ENCODE measurements at places on chromosomes 16 and 17. TPM values are rescaled to one million over a fixed set of nuclear protein-coding genes. Genes with fewer than 3 reads are reported as not detected.
A peak's percentile ranks its signal among the peaks of the same experiment; 100 is the strongest.

Gene KRTAP4-5
- total RNA-seq, result not detected

DNA sequence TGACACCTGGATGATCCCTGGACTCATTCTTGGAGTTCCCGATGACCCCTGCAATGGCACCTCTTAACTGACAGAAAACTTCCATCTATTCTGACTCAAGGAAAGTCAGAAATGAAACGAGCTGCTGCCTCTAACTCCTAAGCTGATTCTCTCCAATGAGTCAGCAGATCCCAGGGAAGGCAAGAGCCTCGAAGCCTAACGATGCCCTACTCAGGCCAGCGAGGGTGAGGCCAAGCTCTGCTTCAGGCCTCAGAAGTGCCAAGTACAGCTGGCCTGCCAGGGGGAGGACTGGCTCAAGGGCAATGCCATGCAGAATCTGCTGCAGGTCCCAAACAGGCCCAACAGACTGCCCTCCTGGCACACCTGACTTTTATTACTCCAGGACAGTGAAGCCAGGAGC lies 36.3 kb downstream of the PLXDC1 start:
- no peak for DNase-seq

DNA sequence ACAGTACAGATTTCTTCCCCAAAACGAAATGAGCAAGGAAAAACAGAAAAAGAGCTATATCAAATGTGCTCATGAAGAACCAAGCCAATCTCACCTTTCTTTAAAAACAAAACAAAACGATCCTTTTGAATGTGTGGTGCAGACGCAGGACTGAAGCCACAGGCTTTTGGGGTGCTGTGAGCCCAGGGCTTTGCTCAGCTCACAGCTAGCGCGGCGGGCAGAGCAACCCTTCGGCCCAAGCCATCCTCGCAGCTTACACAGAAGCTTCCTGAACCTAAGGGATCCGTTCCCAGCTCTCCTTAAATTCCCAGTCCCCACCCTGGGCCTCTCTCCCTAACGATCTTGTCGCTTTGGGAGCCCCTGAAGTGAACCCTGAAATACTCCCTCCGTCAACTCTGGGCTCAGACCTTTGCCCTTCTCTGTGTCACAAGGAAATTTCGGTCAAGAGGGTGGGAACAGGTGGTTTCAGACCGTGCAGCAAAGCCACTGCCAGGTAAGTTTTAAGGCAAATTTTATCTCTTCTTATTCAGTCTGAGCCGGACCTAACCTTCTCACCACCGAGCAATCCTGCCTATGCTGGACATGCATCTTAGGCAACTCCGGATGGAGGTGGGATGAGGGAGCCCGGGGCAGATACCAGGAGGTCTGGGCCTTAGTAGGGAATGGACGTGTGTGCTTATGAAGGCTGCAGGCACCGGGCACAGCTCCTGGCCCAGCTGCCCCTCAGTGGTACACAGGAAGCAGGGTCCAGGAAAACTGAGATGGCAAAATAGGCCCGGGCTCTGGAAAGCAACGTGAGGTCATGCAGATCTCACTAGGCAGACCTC lies 52.0 kb downstream of the COTL1 start:
- no peak for DNase-seq

GRCh38 chr17:55072898-55073297 lies 104.3 kb downstream of the STXBP4 start:
- DNase-seq, result no peak

DNA sequence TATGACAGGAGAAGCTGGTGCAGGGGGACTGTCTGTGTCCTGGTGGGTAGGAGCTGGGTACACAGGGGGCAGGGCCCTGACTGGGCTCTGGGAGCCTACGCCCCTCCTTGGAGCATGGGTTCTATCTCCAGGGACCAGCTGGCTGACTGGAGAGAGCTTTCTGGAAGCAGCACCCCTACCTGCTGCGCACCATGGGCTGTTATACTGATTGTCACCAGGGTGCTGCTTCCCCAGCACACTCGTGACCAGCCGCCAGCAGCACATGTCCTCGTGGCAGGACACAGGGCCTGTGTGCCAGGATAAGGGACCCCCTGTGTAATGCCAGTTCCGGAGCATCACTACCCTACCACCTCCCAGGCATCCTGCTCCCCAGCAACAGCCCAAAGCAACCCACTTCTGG lies 106.0 kb downstream of the AMFR start:
- no peak for DNase-seq

- no peak for DNase-seq
Observed at GRCh38 chr17:64418506-64419339, 28.1 kb upstream of the PECAM1 start.

DNA sequence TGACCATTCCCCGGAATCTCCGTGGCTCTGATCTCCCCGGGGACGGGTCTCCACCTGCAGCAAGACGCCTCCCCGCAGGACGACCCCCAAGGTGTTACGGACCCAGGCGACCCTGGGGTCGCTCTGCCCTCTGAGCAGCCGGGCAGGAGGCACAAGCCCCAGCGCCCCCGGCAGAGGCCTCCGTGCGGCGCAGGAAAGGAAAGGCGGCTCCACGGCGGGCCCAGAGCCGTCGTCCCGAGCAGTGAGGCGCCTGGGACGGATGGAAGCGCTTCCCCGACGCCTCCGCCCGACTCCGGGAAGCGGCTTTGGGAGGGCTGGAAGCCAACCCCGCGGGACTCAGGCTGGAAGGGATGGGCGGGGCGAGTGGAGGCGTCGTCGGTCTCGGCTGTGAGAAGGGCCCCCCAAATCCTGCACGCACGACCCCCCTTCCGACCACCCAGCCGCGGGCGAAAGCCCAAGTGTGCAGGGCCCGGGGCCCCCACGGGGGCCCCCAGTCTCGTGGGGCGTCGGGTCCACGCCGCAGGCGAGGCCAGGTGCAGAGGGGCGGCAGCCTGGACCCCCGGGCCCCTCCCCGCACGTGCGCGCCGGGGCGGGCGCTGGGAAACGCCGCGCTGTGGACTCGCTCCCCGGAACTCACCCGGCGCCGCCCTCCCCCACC lies 32.7 kb upstream of the RPH3AL start:
- no peak for DNase-seq

DNA sequence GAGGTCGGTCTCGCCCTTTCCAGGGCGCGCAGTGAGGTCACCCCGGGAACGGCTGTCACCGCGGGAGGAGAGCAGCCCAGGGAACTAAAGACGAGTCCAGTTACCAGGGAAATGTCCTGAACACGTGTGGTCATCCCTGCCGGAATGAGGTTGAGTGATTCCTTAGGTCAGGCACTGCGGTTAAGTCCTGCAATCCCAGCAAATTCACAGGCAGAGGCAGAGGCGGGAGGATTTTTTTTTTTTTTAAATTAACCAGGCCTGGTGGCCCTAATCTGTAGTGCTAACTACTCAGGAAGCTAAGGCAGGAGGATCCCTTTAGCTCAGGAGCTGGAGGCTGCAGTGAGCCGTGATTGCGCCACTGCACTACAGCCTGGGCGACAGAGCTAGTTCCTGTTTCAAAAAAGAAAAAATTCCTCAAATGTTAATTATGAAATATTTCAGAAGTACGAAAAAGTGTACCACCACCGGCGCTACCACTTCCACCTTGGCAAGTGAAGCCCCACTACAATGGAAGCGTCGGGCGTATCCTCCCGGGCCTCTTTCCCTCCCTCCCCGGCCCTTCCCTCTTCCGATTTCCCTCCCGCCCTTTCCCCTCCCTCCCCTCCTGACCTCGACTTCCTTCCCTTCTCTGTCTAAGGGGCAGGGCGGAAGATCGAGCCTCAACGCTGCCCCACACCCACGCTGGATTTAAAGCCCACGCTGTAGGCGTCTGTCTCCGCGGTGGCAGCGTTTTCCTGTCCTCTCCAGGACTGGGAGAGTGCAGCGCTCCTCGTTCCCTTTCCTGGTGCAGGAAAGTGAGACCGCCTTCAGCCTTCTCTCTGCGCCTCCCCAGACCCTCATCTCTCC lies 27.3 kb downstream of the SLFN11 start:
- DNase-seq, result peak; percentile 61

- DNase-seq, result no peak
Observed at GRCh38 chr17:43372273-43372911, 26.4 kb upstream of the ARL4D start.

- DNase-seq, result no peak
Observed at GRCh38 chr17:39073916-39074315, 77.5 kb downstream of the PLXDC1 start.

GRCh38 chr16:14374451-14375131 lies 255.5 kb downstream of the PARN start:
- no peak for DNase-seq

GRCh38 chr17:82149401-82150099 lies 51.5 kb upstream of the FASN start:
- DNase-seq, result no peak

- no peak for DNase-seq
Observed at GRCh38 chr17:13374203-13375143, 227.3 kb downstream of the HS3ST3A1 start.

- DNase-seq, result no peak
Observed at GRCh38 chr16:83737729-83738354, 69.9 kb upstream of the HSBP1 start.

DNA sequence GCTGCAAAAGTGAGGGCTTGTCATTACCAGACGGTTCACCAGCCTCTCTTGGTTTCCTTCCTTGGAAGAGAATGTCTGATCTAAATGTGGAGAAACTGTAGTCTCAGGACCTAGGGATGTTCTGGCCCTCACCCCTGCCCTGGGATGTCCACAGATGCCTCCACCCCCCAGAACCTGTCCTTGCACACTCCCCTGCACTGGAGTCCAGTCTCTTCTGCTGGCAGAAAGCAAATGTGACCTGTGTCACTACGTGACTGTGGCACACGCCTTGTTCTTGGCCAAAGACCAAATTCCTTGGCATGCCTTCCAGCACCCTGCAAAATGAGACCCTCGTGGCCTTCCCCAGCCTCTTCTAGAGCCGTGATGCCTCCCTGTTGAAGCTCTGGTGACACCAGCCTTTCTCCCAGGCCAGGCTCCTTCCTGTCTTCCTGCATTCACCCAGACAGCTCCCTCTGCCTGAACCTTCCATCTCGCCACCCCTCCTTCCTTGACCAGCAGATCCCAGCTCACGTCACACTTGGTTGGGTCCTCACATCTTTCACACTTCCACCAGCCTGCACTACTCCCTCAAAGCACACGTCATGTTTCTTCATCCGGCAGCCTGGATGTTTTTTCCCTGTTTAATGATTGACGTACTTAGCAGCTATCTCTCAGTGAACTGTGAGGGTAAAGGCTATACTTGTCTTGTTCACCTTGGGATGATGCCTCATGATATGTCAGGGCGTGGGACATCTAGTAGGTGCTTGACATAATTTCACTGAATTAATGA lies 4.3 kb downstream of the ZNF768 start:
- peak; percentile 38 for DNase-seq

- no peak for DNase-seq
Observed at GRCh38 chr17:10062691-10063385, 135.6 kb downstream of the GAS7 start.

- no peak for DNase-seq
Observed at GRCh38 chr17:40577611-40578065, 12.4 kb upstream of the CCR7 start.

DNA sequence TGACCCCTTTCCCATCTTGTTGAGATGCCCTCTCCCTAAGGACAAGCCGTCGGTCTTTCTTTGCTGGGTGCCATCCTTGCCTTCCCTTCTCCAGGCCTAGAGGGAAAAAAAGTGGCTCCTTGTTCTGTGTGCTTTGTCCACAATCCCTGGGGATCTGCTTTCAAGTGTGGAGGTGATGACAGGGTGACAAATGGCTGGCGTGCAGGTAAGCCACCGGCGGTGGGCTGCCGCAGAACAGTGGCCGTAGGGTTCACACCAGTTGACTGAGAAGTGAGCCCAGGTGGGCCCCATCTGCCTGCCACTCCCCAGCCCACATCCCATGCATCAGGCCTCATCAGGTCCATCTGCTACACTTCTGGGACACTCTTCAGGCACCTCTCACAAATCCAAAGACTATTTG lies 11.4 kb upstream of the CALB2 start:
- DNase-seq, result no peak

DNA sequence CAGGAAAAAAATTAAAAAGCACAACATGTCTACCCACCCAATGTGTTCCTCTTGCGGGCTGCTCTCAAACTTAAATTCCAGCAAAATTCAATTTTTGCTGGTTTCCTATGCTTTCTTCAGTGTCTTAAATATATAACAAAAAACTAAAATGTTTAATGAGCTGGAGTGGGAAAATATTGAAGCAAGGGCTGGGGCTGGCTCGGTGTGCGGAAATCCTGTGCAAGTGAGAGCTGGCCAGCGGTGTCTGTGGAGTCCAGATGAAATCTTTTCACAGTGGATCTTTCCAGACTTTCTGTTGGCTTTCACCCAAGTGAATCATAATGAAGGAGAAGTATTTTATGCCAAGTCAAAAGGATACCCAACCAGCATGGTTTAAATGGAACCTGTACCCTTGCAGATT lies 1733.6 kb downstream of the TP53TG3F start:
- DNase-seq, result no peak

GRCh38 chr17:17565471-17566339 lies 25.8 kb downstream of the PEMT start:
- DNase-seq, result no peak

DNA sequence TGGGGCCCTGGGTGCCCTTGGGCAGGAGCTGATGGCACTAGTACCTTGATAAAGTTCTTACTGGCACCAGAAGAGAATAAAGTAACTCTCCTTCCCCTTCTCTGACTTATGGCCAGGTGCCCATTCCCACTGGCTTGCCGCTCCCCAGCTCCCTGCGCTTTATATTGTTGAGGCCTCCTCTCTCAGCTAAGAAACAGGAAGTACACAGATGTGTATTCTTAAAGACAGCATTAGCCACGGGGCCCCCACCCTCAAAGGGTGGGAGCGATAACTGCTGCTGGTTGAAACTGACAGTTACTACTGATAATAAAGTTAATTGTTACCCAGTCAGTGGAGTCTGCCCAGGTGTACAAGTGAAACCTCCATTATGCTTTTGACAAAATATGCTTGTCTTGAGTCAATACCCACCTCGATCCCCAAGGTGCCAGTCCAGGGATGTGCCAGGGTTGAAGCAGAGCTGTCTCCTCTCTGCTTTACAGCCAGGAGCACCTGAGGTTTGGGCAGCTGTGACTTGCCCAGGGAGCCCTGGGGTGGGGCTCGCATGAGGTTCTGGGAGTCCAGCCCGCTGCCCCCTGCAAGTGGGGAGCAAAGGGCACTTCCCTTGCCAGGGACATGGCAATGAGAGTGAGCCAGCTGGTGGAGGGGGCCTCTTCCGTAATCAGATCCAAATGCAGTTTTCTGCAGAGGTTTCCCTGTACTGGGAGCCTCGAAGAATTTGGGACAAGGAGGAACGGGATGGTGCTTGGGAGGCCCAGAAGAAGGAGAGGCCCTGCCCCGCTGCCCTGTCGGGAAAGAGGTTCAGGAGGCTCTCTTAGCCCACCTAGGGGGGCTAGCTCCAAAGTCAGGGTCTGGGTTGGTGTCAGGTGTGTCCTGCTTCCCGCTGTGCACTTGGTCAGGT lies 5.4 kb upstream of the CLDN9 start:
- peak; percentile 72 for DNase-seq

DNA sequence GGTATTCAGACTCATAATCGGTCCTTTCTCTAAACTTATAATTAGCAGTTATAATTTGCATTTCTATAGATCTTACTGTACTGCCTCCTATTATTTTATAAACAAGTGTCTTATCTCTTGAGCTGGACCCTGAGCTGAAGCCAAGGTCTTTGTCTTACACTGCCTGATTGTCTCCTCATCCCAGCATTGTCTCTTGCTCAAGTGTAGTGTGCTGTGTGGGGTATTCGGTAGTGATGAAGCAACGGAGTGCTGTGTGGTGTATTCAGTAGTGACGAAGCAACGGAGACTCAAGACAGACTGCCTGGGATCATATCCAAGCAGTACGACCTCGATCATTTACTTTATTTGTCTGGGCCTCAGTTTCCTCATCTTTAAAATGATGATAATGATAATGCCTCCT lies 69.3 kb downstream of the COX10 start:
- DNase-seq, result no peak
